NCI-H1092 (cell line): ENCODE measurements at places on chromosomes 13 and 19.

DNA sequence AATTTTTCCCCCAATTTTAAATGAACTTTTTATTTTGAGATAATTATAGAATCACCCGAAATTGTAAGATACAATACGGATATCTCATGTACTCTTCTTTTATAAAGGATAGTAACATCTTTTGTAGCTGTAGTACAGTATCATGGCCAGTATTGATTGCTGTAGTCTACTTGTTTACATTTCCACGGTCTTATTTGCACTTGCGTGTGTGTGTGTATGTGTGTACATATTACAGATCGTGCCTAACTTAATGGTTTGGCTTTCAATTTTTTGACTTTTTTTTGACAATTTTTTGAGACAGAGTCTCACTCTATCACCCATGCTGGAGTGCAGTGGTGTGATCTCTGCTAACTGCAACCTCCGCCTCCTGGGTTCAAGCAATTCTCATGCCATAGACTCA lies 6.7 kb downstream of the PAN3 start:
- no peak for DNase-seq

DNA sequence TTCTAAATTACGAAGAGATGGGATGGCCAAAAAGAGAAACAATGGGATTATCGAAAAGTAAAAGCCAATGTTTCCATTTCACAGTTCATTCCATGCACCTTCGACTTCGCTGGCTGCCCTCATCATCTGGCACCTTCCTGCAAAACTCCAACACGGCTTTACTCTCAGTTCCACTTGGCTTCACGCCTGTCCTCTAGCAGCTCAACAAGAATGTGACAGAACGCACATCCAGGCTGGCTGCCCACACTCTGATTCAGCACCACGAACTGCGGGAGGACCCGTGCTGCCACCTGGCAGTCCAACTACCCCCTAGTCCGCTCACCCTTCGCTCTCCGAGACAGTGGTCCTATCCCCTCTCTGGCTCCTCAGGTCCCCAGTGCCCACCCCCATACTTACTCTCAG lies 11.7 kb downstream of the ATP7B start:
- DNase-seq: no peak

- DNase-seq: no peak
These were observed 1.4 kb downstream of the DCUN1D2 start for GRCh38 chr13:113489171-113489548.

DNA sequence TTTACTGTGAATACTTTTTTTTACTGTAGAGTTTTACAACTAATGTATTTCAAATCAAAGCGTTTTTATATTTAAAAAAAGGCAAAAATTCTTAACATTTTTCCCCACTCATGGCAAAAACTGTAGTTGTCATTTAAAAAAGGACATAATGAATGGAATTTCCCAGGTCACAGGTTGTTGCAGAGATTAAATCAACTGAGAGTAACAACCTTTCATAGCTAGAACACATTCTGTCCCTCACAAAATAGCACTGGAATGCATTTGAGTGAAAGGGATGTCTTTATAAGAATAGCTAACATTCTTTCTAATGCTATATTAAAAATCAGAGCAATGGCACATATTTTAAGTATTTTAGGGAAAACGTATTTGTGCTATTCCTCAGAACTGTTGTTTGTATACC lies 1393.3 kb upstream of the ATXN8OS start:
- DNase-seq: no peak

DNA sequence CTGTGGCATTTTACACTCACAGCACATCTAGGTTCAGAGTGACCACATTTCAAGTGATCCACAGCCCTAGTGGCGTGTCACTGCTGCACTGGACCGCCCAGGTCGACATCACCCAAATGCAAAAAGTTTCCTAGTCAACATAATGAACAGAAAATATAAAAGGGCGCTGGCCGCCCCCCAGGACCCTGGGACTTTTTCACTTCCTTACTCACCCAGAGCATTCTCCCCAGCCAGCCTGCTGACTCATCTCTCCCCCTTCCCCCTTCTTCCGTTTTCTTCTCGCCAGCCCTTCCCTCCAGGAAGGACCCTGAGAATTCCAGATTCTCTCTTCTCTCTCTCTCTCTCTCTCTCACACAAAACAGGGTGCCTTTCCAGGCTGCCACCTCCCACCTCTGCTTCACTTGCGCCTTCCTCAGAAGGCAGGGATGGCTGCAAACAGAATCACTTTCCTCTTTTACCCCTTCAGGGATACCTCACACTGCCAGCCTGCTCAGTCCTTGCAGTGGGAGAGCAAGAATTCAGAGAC lies 21.0 kb upstream of the GRWD1 start:
- DNase-seq: no peak

GRCh38 chr19:49855277-49855675 lies 4.3 kb downstream of the PTOV1 start:
- no peak for DNase-seq

DNA sequence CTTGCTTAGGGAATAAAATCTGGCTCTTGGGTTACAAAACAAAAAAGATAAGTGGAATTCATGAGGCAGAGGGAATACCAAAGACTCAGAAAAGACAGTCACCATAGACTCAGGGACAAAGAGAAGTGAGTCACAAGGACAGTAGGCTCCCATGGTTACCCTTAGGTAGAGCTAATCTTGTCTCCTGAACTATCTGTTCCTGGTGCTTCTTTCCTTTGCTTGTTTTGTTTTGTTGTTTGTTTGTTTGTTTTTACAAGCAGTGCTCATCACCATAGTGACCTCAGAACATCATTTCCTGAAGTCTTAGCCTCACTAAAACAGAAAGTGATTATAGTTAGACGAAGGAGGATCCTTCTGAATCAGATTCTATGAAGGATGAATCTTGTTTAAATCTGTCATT lies 142.3 kb upstream of the SOX21 start:
- no peak for DNase-seq
